ENCODE measurements at places on chromosomes 5 and 9.

DNA sequence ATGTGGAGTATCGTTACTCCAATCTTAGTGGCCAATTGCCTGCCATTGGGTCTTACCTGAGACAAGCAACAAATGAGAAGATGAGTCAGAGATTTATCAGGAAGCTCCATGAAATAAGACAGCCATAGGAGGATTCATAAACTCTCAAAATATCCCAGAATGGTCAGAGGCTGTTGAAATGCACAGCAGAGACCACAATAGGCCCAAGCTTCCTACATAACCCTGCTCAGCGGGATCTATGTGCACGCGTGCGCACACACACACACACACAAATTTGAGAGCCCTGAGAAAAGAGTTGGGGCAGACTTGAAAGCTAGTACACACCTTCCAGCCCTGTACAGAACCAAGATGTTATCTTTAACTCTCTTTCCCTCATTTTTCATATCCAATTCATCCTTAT, 9.8 kb downstream of the UIMC1 start:
- no peak for DNase-seq

DNA sequence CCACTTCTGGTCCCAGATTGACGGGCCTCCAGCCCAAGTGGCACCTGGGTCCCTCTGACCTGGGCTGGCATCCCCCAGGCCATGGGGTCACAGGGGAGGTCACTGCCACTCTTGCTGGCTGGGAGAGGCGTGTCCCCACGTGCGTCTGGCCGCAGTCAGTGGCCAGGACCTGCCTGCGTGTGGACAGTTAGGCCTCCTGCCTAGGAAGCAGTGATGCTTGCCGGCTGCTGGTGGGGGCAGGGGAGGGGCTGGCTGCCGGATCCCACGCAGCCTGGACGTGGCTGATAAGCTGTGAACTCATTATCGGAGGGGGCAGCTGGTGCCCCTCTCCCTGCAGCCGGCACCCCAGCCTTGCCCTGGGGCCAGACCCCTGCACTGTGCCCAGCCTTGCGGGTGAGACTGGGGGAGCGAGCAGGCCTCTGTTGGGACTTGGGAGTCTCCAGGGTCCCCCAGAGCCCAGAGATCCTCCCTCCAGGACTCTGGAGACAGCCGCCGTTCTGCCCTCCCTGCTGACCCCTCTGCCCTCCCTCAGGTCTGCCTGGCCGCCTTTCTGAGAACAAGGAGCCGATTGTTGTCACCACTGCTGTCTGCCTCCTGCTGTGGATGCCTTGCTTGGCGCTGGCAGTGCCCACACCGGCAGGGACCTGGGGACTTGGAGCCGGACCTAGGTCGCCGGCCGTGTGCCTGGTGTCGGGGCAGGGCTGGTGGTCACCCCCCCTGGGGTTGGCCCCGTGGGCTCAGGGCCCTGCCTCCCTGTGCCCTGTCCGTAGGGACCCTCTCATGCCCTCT, 12.3 kb downstream of the RXRA start:
- DNase-seq, result no peak

- DNase-seq, result no peak
These were observed 56.2 kb downstream of the ABHD17B start for GRCh38 chr9:71854811-71855210.

DNA sequence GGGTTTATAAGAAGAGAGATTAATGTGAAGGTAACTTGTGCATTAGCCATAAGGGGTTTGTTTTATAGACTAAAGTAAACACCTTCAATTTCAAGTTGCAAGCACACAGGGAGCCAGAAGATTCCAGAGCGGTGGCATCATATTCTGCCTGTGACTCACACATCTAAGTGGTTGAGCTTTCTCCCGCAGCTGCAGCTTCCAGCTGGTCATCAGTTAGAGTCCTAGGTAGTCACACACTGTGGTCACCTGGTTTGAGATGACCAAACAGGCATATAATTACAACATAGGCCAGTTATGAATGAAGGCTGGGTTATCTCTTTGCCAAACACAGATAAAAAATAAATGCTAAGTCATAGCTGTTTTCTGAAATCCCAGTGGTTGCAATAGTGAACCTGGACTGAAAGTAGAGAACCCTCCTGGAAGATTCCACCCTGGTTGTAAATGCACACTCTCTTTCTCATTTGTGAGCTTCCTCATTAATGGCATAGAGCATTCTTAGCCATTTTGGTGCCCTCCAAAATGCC, 171.3 kb downstream of the GDNF start:
- DNase-seq, result no peak

DNA sequence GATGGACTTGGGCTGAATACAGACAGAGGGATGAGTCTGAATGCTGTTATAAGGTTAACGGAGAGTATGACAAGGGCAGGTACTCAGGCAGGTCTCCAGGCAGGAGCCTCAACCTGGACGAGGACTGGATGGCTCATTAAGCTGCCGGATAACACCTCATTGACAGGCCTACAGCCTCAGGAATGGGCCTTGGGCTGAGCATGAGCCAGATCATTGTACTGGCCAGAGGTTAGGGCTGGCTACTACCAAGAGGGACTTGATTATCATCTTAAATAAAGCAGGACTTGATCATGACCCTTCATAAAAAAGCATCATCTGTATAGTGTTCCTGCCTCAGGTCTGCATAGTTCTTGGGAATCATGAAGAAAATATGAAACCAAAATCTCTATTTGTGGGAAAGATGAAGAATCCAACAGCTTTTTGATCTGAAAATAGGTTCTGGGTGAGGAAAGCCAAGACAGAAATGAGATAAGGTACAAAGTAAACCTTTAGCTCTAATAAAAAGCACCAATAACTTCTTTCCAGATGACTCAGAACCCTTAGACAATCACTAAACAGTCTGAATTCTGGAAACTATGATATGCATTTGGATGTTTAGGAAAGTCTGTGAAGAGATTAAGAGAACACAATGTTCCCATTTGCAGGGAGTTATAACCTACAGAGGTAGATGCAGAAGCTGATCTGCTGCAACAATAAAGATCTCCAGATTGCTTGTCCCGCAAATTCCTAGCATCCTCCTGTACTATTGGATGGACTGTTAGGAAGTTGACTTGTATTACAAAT, 343.1 kb downstream of the CTNND2 start:
- DNase-seq, result no peak

DNA sequence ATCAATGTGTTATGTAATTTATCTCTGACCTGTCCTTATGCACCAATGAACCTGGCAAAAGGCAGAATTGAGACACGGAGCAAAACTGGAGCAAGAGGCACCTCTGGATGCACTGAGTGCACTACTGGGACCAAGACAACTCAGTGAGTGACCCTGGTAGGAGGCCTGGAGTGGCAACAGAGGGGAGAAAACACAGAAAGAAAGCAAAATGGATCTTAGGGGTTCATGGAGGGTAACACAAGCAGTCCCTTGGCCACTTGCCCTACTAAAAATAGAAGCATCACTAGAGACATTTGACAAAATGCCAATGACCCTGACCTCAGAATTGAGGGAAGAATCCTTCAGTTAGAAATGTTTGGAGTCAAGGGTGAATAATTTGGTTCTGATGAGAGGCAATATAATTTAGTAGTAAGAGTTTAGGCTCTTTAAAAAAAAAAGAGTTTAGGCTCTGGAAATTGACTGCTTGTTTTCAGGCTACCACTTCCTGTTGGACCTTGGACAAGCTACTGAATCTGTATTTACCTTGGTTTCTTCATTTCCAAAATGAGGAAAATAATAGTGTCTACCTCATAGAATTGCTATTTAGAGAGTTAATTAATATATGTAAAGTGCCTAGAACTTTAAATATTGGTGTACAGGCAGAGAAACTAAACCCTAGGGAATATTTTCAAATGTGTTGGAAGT, 234.9 kb upstream of the TARS1 start:
- DNase-seq, result no peak
